Effector CD4-positive, alpha-beta T cell (primary cell): ENCODE measurements at places on chromosomes 1 and 21.

GRCh38 chr1:15157524-15158399 lies 4.2 kb downstream of the TMEM51 start:
- DNase-seq, result no peak

DNA sequence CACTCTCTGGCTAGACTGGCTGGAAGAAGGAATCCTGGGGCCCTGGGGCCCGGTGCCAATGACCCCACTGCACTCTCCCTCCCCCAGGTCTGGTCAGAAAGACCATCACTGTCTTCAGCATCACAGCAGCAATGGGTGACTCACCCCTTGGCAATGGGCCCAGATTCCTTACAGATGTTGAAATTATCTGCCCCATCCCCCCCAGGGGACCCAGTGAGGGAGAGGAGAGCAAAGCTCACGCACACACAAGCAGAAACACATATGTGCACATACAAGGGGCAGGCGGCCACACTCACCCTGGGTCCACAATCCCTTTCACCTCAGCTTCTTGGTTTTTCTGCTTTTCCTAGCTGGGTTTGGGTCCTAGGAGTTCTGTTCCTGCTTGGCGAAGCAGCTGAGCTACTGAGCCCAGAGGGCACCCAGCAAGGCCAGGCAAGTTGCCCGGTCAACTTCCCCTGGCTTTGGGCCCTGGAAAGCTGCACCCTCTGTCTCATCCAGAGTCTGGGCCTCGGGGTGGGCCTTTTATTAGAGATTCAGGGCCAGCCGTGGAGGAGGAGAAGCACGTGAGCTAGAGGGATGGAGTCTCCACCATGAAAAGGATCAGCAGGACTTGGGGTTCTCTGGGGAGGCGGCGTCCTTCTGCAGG lies 2.6 kb downstream of the COL16A1 start:
- DNase-seq, result no peak

DNA sequence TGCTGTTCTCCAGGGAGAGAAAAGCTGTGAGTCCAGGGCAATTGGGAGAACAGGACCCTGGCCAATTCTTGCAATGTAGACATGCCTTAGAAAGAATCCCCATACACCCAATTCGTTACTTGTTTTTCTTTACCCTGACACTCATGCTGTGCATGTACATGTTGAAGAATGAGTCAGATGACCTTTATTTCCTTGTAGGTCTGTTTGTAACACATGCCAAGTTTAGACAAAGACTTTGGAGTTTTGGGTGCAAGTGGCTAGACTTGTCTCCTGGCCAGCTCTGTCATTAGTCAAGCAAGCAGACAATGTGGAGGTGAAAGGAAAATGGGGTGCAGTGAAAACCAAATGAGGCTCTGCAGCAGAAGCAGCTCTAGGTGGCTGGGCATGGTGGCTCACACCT lies 38.1 kb downstream of the GNPAT start:
- no peak for DNase-seq

DNA sequence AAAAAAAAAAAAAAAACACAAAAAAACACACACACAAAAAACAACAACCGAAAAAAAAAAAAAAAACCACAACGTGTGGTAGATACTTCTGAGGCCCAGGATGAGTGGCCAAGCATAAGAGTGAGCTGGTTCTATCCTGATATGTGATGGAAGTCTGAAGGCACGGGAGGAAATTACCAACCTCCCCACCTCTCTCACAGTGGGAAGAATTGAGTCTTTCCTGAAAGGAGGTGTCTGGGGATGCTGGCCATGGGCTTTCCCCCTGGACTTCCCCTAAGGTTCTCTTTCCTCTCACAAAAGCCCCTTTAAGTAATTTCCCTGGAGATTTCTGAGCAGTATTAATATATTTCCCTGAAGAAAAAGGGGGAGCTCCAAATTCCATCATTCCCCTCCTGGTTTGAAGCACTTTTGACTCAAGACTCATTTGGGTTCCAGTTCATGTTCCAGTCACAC lies 5.2 kb downstream of the TMCC2 start:
- no peak for DNase-seq

DNA sequence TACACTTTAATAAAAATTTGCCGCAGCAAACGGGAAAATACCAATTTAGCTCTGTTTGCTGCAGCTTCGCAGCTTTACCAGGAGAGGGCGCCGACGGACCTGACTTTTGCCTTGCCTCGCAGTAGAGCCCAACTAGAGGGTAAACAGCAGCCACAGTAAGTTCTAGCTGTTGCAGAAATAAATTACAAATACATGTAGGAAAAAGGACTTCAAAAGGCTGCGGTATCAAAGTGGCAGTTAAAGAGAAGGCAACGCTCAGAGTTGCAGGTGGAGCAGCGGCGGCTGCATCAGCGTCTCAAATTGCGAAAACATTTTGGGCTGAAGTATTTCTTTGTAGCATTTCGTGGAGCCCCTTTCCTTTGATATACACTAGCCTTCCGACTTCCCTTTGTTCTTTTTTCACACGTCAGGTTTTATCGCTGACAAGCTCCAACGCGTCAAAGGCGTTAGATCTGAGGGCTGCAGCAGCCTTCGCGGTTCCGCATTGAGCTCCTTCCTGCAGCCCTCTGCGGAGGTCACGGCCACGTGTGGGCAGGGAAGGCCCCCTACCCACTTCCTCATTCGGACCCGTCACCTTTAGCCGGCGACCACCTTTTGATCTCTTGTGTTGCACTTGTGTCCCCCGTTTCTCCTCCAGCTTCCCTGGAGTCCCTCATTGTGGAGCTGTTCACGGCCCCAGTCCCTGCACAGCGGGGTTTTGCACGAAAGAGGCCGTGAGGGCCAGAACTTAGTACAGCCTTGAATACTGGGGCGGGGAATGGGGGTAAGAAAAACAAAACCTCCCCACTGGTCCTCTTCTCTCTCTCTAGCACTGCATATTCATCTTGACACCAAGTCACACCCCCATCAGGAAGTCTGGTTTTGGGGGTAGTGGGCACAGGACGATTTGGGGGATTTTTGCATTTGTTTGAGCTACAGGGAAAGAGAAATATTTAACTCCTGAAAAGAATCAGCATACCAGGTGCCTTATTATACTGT lies 72.8 kb downstream of the S1PR1 start:
- peak; percentile 75 for DNase-seq

DNA sequence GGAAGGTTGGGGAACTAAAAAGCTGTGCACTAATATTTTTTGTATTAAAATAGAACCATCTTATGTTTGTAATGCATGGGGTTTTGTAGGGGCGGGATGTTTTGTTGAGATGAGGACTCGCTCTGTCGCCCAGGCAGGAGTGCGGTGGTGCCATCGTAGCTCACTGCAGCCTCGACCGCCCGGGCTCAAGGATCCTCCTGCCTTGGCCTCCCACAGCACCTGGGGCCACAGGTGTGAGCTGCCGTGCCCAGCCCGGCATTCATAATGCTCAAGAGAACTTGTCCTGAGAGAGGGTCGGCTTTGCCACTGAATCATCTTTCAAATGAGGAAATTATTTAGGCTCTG lies 3.0 kb upstream of the C1orf159 start:
- DNase-seq, result no peak

GRCh38 chr1:20975668-20976067 lies 188.6 kb upstream of the HP1BP3 start:
- no peak for DNase-seq

- peak; percentile 44 for DNase-seq
Observed at GRCh38 chr1:22131875-22132486, 10.9 kb downstream of the WNT4 start.

GRCh38 chr1:230735447-230735846 lies 11.7 kb upstream of the CAPN9 start:
- no peak for DNase-seq

DNA sequence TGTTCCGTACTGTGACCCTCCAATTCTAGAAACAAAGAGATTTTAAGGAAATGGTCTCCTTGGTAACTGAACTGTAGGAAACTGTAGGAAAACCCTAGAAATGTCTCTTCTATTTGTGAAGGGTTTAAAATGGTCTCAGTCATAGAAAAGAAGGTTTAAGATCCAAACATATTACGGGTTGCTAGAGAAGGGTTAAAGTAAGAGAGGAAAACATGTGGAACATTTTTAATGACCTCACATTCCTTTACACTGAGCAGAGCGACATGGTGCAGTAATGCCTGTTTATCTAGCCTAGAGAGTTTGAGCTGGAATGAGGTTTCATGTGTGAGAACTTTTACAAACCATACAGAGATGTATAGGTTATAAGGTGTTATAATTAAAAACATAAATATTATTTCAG lies 36.9 kb upstream of the C1orf105 start:
- DNase-seq, result no peak

- no peak for DNase-seq
Observed at GRCh38 chr1:39294531-39294930, 90.0 kb downstream of the MACF1 start.

DNA sequence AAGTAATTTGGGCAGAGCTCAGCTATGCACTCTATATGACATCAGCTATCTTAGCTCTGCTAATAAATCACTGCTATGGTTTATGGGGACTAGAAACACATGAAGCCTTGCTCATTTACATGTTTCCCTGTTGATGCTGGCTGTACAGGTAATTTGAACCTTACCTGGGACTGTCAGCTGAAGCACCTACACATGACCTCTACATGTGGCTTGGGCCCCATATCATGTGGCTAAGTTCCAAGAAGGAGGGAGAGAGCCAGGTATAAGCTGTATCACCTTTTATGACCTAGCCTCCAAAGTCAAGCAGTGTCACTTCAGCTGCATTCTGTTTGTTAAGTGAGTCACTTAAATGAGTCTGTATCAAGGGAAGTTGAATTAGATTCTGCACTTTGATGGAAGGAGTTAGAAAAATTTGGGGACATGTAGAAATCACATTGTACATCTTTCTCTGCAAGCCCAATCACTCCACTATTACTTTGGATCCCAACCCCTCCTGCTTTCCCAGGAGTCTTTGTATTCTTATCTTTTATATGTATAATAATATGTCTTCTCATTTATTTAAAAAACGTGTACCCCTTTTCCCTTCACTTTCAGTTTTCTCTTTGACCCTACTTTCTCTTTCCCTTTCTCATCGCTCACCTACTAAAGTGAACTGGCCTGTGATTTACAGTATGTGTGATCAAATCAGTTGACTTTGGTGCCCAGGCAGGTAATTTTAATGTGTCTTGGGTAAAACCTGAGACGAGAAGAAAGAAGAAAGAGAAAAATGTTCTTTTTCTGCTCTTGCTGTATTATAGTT lies 53.4 kb upstream of the PRKACB start:
- DNase-seq, result no peak

DNA sequence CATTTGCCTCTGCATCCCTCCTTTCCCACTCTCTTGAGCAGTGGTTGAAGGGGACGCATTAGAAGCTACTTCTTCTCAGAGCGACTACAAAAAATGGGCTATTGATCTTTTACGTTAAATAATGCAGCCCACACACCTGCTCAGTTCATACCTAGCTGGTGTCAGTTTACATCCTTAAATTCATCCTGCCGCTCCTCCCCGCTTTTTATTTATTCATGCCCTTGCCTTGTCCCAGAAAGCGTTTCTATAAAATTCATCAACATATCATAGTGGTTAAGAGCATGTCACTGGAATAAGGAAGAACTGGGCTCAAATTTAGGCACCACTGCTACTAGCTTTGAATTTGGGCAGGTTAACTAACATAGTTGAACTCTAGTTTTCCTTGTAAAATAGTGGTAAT lies 66.0 kb upstream of the TINAGL1 start:
- no peak for DNase-seq

DNA sequence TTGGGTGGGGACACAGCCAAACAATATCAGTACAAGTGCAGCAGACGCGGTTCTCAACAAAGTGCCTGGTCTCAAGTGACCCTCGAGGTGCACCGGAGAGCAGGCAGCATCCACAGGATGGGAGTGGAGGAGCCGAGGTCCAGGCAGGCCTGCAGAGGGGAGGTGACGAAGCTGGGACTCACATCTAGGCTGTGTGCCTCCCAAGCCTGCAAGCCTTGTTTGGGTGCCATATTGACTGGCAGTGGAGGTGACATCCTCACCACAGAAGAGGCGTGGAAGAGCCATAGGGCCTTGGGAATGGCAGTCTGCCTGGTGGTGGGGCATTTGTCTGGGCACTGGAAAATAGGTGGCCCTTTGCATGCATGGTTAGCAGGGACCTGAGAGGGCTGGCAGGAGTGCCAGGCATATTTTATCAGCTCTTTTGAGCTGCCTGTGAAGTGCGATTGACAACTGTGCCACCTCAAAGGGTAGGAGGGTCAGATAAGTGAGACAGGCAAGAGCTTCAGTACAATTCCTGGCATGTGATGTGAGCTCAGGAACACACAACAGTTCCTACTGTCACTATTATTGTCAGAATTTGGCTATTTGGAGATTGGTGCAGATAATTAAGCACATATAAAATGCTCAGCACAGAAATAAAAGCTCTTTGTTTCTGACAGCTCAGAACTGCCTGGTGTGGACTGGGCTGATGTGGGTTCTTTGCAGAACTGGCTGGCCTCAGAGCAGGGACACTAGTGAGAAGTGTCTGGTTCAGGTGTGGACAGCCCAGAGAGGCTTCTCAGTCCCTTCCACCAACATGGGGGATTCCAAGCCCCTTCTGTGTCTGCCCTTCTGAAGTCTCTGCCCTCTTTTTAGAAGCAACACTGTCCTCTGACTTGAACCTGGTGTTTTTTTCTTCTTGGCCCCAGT lies 347.6 kb upstream of the AJAP1 start:
- DNase-seq, result no peak

GRCh38 chr1:203338335-203339036 lies 12.4 kb downstream of the FMOD start:
- peak; percentile 57 for DNase-seq

- DNase-seq, result no peak
Observed at GRCh38 chr21:37368541-37369279, 2.1 kb downstream of the DYRK1A start.

GRCh38 chr1:19010503-19010902 lies 54.0 kb upstream of the IFFO2 start:
- DNase-seq, result no peak

DNA sequence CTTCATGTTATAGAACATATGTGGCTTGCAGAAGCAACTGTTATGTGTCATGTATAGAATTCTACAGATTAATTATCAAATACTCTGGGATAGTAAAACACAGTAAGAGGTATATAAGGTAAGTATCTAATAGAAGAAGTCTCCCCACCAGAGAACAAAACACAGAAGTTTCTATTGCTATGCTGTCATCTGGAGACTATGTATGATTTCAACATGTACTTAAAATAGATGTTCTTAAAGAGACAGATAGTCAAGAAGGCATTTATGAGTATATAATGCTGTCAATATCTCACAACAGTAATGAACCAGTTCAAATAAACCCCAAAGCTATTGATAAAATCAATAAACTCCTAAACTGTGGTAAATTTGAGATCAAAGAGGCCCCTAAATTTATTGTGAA lies 8.1 kb upstream of the ADCY10 start:
- DNase-seq, result no peak
